ENCODE measurements at places on chromosomes 4 and X.

DNA sequence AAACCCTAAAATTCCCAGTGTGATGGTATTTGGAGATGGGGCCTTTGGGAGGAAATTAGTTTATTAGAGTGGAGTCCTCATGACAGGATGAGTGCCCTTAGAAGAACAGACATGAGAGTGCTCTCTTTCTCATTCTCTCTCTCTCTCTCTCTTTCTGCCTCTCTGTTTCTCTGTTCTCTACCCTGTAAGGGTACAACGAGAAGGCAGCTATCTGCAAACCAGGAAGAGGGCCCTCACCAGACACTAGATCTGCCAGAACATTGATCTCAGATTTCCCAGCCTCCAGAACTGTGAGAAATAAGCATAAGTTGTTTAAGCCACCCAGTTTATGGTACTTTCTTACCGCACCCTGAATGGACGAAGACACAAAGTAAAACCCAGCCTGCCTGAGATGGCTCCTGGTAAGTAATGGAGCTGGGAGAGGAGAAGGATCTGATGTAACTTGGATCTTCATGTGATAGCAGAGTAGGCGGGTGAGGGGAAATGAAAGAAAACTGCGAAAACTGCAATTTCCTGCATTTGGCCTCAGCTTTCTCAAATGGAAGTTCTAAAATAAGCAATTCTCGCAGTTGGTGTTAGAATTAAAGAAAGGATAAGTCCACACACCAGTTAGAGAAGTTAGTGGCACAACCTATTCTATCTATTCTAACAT is 8.7 kb upstream of the CDS1 start:
- no peak for DNase-seq

GRCh38 chr4:141179474-141180373 is 41.0 kb upstream of the ZNF330 start:
- no peak for DNase-seq

DNA sequence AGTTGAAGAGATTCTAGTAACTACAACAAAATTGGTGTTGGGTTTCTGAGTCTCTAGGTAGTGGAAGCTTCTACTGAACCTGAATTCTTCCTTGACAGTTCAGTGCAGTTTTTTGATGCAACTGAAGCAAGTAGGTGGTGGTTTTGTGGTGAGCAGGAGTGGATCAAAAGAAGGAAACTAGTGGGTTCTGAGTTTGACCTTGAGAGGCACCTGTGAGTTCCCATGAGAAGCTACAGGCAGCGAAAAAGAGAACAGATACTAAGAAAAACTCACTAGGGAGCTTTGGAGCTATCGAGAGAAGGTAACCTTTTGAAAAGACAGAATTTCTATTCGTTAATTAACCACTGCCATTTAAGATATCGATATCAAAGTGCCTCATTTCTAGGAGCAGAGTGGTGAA is 145.2 kb downstream of the PDHA2 start:
- no peak for DNase-seq

DNA sequence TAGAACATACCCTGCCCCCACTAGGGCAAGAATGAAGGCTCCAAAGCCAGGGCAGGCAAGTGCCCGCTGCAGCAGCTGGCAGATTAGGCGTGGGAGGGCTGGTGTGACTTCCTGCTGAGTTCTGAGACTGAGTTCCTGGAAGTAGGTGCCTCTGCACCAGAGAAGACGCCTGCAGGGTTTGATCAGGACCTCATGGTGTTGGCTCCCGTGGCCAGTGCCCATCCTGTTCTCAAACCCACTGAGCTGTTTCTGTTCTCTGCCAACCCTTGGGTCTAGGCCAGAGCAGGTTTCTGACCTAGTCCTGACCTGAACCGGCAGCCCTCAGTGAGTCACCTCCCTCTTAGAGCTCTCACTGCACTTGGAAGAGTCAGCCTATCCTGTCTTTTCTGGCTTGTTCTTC is 220.7 kb downstream of the HS6ST2 start:
- no peak for DNase-seq

- no peak for DNase-seq
Observed at GRCh38 chr4:114226968-114227760, 247.7 kb upstream of the ARSJ start.

DNA sequence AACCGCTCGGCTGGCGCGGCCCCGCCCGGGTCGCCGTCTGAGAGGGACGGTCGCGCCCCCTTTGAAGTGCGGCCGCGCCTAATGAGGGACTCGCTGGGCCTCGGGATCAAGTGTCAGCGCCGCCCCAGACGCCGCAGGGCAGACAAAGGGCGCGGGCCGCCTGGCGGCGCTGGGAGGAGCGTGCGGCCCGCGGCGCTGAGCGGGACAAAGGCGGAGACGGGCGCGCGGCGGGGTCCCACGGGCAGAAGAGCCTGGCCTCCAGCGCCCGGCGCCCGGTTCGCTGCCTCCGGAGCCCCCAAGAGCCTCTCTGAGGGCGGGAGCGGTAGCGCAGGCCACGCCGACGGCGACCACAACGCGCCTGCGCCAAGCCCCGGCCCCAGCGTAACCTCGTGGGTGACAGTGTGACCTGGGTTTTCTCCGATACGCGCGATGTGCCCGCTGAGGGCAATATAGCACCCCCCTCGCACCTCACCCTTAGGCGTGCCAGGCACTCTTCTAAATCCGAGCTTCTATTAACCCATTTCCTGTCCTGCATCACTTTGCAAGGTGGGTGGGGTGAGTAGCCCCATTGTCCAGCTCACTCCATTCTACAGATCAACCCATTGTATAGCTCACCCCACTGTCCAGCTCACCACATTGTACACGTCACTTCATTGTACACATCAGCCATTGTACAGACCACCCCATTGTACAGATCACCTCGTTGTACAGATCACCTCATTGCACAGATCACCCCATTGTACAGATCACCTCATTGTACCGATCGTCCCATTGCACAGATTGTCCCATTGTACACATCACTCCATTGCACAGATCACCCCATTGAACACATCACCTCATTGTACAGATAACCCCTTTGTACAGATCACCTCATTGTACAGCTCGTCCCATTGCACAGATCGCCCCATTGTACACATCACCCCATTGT is 33.7 kb upstream of the STX18 start:
- DNase-seq = peak; percentile 45

DNA sequence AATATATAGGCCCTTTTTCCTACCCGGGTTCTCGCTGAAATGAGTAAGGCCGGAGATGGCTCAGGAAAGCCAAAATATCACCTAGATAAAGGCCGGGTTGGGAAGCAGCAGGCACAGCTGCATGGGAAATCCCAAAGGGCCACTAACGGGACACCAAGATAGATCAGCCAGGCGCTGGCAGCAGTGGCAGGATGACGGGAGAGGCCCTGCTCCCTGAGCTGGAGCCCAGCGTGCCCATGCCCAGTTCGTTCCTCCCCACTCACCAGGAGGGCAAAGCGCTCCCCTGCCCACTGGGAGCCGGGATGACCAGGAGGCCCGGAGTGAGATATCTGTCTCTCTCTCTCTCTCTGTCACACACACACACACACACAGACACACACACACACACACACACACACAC is 109.8 kb downstream of the DCTD start:
- DNase-seq = no peak

DNA sequence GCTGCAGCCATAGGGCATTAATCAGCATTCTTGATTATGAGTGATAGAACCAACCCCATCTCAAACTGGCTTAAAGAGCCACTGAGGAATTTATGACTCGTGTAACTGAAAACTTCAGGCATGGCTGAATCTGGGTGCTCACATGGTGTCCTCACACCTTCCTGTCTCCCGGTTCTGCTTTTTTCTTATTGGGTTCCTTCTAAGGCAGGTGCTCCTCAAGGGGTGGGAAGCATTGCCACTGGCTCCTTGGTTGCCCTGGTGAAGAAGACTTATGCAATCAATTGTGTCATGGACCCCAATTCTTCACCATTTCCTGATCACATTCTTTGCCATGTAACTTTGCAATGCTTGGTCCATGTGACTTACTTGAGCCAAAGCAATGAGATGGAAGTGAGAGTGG is 4.3 kb upstream of the ZCCHC4 start:
- no peak for DNase-seq

DNA sequence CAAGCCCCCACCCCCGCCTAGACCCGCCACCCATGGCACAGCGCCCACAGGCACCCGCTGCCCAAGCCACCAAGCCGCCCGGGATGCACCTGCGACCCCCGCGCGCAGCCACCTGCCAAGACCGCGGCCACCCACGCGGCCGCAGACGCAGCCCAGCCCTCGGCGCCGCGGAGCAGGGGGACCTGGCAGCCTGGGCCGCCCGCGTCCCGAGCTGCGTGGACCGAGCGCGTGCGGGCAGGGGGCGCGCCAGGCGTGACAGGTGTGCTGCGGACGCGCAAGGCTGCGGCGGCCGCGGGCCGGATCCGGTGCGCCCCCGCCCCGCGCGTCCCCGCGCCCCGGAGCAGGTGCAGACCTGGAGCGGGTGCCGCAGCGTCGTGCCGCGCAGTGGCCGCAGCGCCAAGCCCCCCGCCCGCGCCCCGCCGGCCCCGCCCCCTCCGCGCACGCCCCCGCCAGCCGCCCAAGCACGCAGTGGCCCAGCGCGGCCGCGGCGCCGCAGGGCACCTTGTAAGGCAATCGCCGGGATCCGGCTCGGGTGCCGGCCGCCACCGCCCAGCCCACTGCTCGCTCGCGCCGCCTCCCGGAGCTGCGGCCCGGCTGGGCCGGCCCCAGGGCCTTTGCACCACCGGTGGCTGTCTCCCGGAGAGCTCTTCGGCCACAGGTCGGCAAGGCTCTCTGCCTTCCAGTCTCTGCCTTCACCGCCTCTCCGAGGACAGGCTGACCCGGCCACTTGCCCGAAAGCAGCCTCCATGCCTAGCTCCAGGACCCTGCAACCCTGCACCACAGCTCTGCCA is at the start of gene PNCK:
Gene PNCK (minus strand): TSS at position 386 of the 791 bp plus-strand sequence. CDS start 737 bp downstream, outside the sequence.
- no peak for DNase-seq

DNA sequence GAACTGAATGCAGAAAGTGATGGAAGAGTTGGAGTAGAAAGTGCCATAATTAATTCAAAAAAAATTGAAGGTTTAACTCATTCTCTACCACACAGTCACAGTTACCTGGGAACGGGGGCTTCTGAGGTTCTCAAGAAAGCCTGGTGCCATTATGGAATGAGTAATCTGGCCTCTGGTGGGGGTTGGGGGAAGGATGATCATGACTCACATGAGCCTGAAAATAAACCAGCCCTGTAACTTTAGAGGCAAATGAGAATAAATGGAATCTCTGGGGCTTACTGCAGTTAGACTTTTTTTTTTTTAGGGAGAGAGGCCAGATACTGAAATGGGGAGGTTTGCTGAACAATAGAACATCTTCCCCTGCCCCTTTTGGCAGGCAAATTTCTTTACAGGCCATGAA is 55.3 kb downstream of the SOD3 start:
- no peak for DNase-seq

DNA sequence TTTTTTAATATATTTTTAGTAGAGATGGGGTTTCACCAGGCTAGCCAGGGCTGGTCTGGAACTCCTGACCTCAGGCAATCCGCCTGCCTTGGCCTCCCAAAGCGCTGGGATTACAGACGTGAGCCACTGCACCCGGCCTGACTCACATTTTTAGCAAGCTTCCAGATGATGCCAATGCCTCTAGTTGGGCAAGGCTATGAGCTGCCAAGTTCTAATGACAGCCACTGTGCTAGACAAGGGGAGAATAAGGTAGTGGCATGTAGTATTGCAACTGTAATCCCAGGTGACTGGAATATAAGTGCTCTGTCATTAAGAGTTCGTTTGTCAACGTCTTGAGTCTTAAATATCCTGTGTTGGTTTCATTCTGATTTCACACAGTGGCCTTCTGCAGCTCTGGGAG is 96.7 kb downstream of the SLIT2 start:
- no peak for DNase-seq

DNA sequence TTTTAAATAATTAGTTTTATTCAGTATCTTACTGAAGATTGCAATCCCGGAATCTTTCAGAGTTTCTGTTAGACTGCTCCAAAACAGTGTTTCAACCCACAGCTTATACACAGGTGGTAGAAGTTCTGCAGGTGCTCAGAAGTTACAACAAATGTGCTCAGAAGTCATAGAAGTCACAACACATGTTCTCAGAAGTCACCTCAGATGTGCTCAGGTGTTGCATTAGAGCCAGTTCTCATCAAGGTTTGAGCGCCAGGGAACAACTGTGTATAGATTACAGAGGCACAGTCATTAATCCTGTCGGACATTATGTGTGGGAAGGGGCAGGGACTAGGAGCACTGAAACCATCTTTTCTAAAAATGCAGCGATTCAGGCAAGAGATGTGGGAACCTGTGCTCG is 124.5 kb downstream of the ARSF start:
- DNase-seq = no peak

- no peak for DNase-seq
Observed at GRCh38 chr4:89800527-89801103, 36.3 kb downstream of the SNCA start.

DNA sequence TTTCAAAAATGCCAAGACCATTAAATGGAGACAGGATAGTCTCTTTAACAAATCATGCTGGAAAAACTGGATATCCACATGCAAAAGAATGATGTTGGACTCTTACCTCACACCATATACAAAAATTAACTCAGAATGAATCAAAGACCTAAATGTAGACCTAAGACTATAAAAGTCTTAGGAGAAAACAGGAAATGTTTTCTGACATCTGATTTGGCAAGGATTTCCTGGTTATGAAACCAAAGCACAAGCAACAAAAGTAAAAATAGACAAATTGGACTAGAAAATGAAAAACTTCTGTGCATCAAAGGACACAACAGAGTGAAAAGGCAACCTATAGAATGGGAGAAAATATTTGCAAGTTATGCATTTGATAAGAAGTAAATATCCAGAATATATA is 37.6 kb downstream of the ARFIP1 start:
- DNase-seq = no peak

GRCh38 chrX:121103381-121103780 is 56.0 kb downstream of the GLUD2 start:
- no peak for DNase-seq

DNA sequence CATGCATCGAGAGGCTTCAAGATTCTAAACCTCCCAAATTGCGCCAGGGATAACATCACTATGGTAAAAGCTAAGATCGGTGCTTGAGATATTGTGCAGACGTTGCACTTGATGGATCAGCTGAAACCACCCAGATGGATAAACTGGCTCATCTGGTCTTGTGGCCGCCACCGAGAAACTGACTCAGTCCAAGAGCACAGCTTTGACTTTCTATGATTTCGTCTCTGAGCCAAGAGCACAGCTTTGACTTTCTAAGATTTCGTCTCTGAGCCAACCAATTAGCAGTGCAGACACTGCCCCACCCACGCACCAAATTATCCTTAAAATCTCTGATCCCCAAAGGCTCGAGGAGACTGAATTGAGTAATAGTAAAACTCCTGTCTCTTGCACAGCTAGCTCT is 687.2 kb downstream of the FAM133A start:
- DNase-seq = no peak
